Thyroid gland (tissue), 4 donors: ENCODE measurements at places on chromosomes 12 and 14. TPM values are rescaled to one million over a fixed set of nuclear protein-coding genes. Genes with fewer than 3 reads are reported as not detected.

- H3K27me3 ChIP-seq: no peaks in the 10 kb centered on the region
- H3K27ac ChIP-seq: no peak overlapping the region
- H3K4me3 ChIP-seq: no peak overlapping the region
- no peaks in the 10 kb centered on the region for H3K4me1 ChIP-seq
Measured at GRCh38 chr14:101062065-101062450, 158.5 kb upstream of the RTL1 start.

CYP46A1 gene
- total RNA-seq: 0.54 TPM

ACRBP gene
- 8.9 TPM for total RNA-seq

OASL gene
- total RNA-seq: 0.45 TPM

SSPN gene
- 23.7 TPM for total RNA-seq

AMIGO2 gene
- total RNA-seq: 3.4 TPM

POU6F1 gene
- 16.6 TPM for total RNA-seq

DNA sequence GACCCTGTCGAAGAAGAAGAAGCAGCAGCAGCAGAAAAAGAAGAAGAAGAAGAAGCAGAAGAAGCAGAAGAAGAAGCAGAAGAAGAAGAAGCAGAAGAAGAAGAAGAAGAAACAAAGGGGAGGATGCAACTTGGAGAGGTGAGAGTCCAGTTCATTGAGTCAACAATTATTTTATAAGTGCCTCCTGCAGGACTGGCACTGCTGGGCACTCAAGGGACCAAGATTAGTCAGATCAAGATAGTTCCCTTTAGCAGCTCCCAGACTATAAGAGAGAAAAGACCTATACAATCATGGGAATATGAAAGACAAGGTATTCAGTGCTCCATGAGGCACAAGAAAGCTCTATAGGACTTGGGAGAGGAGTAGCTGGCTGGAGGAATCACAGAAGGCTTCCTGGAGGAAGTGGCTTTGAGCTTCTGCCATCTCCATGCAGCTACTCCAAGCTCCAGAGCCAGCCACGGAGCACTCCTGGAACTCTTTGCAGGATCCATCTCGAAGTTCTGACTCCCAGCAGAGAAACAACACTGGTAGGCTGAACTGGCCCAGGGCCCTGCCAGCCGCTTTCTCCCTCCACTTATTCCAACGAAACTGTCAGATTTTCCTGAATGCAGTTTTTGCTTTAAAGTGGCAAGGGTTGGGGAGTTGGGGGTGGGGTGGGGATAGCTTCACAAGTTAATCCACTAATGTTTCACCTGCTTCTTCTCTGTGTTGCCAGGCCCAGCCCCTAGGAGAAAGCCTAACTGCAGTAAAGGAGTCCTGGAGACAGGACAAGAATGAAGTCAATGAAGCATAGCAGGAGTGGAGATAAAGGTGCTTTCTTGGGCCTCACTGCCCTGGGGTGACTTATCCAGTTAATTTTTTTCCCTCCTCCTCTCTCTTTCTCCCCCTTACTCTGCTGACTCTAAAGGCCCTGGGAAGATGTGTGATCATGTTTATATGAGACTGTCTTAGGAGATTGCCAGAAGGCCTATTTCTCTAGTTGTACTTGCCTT lies 140.1 kb upstream of the PARP11 start:
- DNase-seq: peak; percentile 52
- no peaks in the 10 kb centered on the region for H3K36me3 ChIP-seq
- peaks cover 33% of the 10 kb centered on the region for H3K4me1 ChIP-seq
- H3K27me3 ChIP-seq: no peaks in the 10 kb centered on the region
- H3K27ac ChIP-seq: peak overlapping the region; percentile 82

GRCh38 chr14:35390577-35391387 lies 13.8 kb downstream of the NFKBIA start:
- no peak for DNase-seq
- H3K4me1 ChIP-seq: peaks cover 17% of the 10 kb centered on the region
- H3K27me3 ChIP-seq: no peaks in the 10 kb centered on the region
- no peak overlapping the region for H3K27ac ChIP-seq
- H3K36me3 ChIP-seq: no peaks in the 10 kb centered on the region

GRCh38 chr12:118212606-118213005 lies 76.7 kb downstream of the PEBP1 start:
- no peak overlapping the region for H3K27ac ChIP-seq
- H3K4me3 ChIP-seq: no peak overlapping the region
- peaks cover 3% of the 10 kb centered on the region for H3K36me3 ChIP-seq
- H3K27me3 ChIP-seq: no peaks in the 10 kb centered on the region
- no peak for DNase-seq

DNA sequence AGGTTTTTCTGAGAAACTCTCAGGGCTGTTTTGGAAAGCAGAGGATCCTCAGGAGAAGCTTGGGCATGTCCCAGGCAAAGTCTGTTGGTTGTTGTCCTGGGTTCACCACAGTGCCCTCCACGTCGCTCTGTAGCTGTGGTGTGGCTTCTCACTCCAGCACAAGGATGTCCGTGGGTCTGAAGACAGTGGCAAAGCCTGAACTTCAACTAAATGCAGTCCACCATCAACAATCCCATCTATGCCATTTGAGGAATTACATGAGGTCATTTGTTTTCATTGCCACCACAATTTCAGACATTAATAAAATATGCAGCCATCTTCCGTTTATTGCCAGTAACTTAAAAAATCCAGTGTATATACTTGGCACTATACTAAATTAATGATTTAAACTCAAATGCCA lies 272.1 kb downstream of the LRIG3 start:
- H3K4me1 ChIP-seq: no peaks in the 10 kb centered on the region
- no peak for DNase-seq
- no peaks in the 10 kb centered on the region for H3K27me3 ChIP-seq
- H3K36me3 ChIP-seq: no peaks in the 10 kb centered on the region
- H3K4me3 ChIP-seq: no peak overlapping the region

GRCh38 chr12:49264873-49265792 lies at the start of gene TUBA1C:
Gene TUBA1C, plus strand, starts transcription at chr12:49265082. Its CDS starts 100 bp downstream, at chr12:49265182.
- H3K4me3 ChIP-seq: peak within 1 kb of the TSS; percentile 77
- H3K36me3 ChIP-seq: peaks cover 9% of the 10 kb centered on the region
- no peaks in the 10 kb centered on the region for H3K27me3 ChIP-seq
- peaks cover 10% of the 10 kb centered on the region for H3K4me1 ChIP-seq
- peak within 1 kb of the TSS; percentile 87 for H3K27ac ChIP-seq
- DNase-seq: peak; percentile 95

- H3K27me3 ChIP-seq: no peaks in the 10 kb centered on the region
- peaks cover 9% of the 10 kb centered on the region for H3K4me1 ChIP-seq
- peak overlapping the region; percentile 79 for H3K27ac ChIP-seq
- no peak for DNase-seq
Measured at GRCh38 chr14:102778338-102779083, 1.3 kb downstream of the TRAF3 start.

GRCh38 chr12:26610774-26611173 lies 222.2 kb downstream of the ITPR2 start:
- no peak for DNase-seq
- no peak overlapping the region for H3K27ac ChIP-seq
- no peaks in the 10 kb centered on the region for H3K36me3 ChIP-seq
- H3K4me1 ChIP-seq: no peaks in the 10 kb centered on the region

- no peaks in the 10 kb centered on the region for H3K36me3 ChIP-seq
- no peak overlapping the region for H3K4me3 ChIP-seq
- H3K27me3 ChIP-seq: no peaks in the 10 kb centered on the region
- DNase-seq: peak; percentile 61
- H3K4me1 ChIP-seq: peaks cover 5% of the 10 kb centered on the region
- H3K27ac ChIP-seq: no peak overlapping the region
Measured at GRCh38 chr12:130375296-130376287, 37.9 kb downstream of the PIWIL1 start.

- H3K4me1 ChIP-seq: peaks cover 54% of the 10 kb centered on the region
- no peaks in the 10 kb centered on the region for H3K27me3 ChIP-seq
- peaks cover 20% of the 10 kb centered on the region for H3K36me3 ChIP-seq
- no peak overlapping the region for H3K4me3 ChIP-seq
- peak overlapping the region; percentile 98 for H3K27ac ChIP-seq
Measured at GRCh38 chr12:109110988-109111495, 5.3 kb upstream of the ACACB start.

TAS2R30 gene
- total RNA-seq: 26.2 TPM

KRT75 gene
- not detected for total RNA-seq

DNA sequence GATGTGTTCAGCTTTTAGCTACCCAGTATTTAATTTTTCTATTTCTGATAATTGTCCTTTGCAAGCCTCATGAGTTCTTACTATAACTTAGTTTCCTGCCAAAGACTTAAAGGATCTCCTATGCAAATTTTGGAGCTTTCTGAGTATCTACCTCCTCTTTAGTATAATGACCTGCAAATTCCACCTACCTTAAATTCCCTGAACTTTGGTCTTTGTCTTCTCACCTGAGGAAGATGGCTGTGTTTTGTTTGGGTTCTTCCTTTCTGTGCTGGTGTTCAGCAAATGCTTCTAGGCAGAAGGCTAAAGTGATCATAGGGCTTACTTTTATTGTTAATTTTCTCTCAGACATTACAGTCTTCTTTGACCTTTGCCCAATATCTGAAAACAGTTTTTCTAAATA lies 142.8 kb downstream of the FUT8 start:
- no peak for DNase-seq
- no peak overlapping the region for H3K4me3 ChIP-seq
- no peaks in the 10 kb centered on the region for H3K36me3 ChIP-seq

- H3K27ac ChIP-seq: no peak overlapping the region
- no peaks in the 10 kb centered on the region for H3K36me3 ChIP-seq
- no peaks in the 10 kb centered on the region for H3K27me3 ChIP-seq
- no peak for DNase-seq
Measured at GRCh38 chr14:92675976-92676375, 72.5 kb downstream of the LGMN start.

BHLHE41 gene
- total RNA-seq: 34.7 TPM

RPGRIP1 gene
- not detected for total RNA-seq

DNA sequence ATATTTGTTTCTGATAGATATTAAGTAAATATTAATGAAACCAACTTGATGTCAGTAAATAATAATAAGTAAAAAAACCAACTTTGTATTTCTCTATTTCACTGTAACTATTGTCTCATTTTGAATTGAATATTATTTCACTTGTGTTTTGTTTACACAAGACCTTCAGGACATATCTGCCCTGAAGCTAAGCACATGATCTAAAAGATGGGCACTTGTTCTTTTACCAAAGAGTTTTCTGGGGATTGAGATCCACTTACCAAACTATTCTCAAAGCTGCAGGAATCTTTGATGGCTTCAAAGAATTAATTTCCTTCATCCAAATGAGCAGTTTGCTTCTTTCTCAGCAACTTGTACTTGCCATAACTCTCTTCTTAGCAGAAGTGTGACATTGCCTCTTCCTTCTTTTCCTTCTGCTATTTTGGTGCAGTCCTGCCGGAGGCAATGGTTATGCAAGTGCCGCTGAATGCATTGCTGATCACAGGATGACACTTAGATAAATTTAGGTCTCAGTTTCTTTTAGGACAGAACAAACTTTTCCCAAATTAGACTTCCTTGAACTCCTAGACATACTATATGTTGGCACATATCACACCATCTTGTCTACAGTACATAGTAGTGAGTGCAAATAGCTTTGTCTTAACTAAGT lies 9.2 kb downstream of the FAR2 start:
- no peak overlapping the region for H3K27ac ChIP-seq
- H3K4me3 ChIP-seq: no peak overlapping the region
- no peaks in the 10 kb centered on the region for H3K36me3 ChIP-seq

DNA sequence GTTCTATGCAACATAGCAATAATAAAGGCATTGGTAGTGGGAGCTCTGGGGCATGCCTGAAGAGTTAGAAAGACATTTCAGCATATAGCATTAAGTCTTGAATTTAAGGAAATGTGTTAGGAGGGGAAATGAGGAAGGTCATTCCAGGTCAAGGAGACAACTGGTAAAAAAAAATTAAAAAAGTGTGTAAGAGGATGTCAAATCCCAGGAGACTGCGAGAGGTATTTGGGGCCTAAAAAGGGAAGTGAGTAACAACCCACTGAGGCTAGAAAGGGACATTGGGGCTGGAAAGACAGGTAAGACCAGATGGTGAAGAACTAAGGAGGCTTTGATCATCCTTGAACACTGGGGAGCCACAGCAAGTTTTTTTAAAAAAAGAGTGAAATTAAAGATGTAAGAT lies 152.9 kb downstream of the SLC25A21 start:
- no peaks in the 10 kb centered on the region for H3K4me1 ChIP-seq
- H3K27ac ChIP-seq: no peak overlapping the region
- H3K27me3 ChIP-seq: no peaks in the 10 kb centered on the region

OR6C2 gene
- total RNA-seq: not detected

GRCh38 chr12:28893365-28893764 lies 255.7 kb upstream of the FAR2 start:
- no peaks in the 10 kb centered on the region for H3K36me3 ChIP-seq
- no peak overlapping the region for H3K4me3 ChIP-seq
- H3K27ac ChIP-seq: no peak overlapping the region
- H3K4me1 ChIP-seq: no peaks in the 10 kb centered on the region
- DNase-seq: no peak

GRCh38 chr14:104130974-104131651 lies 7.3 kb upstream of the KIF26A start:
- no peak overlapping the region for H3K27ac ChIP-seq
- DNase-seq: peak; percentile 81

GRCh38 chr12:39357041-39357440 lies 85.9 kb downstream of the KIF21A start:
- H3K27ac ChIP-seq: no peak overlapping the region
- H3K27me3 ChIP-seq: no peaks in the 10 kb centered on the region
- H3K36me3 ChIP-seq: no peaks in the 10 kb centered on the region
- H3K4me3 ChIP-seq: no peak overlapping the region

TPI1 gene
- 378 TPM for total RNA-seq

GRCh38 chr12:102800565-102800964 lies 116.5 kb downstream of the PAH start:
- H3K27me3 ChIP-seq: no peaks in the 10 kb centered on the region
- no peak for DNase-seq
- no peak overlapping the region for H3K27ac ChIP-seq

INHBE gene
- not detected for total RNA-seq

KLHL33 gene
- 0.33 TPM for total RNA-seq

DNA sequence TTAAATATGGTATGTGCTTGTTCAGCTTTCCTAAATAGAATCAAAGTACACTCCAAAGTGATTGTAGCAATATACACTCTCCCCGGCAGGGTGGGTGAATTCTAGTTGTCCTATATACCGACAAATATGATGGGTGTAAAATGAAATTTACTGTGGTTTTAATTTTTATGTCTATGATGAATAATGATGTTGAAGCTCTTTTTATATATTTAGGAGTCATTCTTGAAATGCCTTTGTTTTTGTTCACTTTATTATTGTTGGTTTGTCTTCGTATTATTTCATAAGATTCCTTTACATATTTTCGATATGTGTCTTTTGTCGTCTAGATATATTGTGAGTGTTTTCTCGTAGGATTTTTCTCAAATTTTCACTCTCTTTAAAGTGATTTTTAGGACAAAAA lies 105.7 kb downstream of the PDE3A start:
- H3K27ac ChIP-seq: no peak overlapping the region
- H3K27me3 ChIP-seq: no peaks in the 10 kb centered on the region
- H3K4me3 ChIP-seq: no peak overlapping the region
- H3K36me3 ChIP-seq: no peaks in the 10 kb centered on the region
- H3K4me1 ChIP-seq: peaks cover 1% of the 10 kb centered on the region

CNTN1 gene
- total RNA-seq: 2.0 TPM

DNA sequence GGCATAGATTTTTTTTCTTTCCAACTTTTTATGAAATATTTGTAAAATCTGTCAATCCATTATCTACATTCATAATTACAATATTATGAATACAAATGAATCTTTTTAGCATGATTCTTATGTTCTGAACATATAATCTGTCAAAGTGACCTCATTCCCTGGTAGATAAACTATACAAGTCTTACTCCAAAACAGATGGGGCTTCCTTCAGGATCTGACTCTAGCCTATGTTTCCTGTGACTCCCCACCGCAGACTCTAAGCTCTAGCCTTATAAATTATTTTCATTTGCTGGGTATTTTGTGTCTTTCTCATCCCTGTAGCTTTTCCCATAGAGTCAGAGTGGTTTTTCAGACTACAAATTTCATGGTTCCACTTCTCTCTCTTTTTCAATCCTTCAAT lies 202.1 kb upstream of the KITLG start:
- H3K36me3 ChIP-seq: no peaks in the 10 kb centered on the region
- H3K27ac ChIP-seq: no peak overlapping the region
- DNase-seq: no peak
- no peak overlapping the region for H3K4me3 ChIP-seq
- H3K27me3 ChIP-seq: no peaks in the 10 kb centered on the region
- no peaks in the 10 kb centered on the region for H3K4me1 ChIP-seq

BIN2 gene
- 1.3 TPM for total RNA-seq
